ENCODE measurements at places on chromosomes 6 and 20.

- no peak for ATAC-seq
Observed at GRCh38 chr6:170049641-170050561, 241.0 kb downstream of the DLL1 start.

- ATAC-seq = no peak
Observed at GRCh38 chr6:40286721-40287120, 300.4 kb downstream of the LRFN2 start.

GRCh38 chr6:150566486-150566885, 33.2 kb upstream of the PLEKHG1 start:
- ATAC-seq = no peak

DNA sequence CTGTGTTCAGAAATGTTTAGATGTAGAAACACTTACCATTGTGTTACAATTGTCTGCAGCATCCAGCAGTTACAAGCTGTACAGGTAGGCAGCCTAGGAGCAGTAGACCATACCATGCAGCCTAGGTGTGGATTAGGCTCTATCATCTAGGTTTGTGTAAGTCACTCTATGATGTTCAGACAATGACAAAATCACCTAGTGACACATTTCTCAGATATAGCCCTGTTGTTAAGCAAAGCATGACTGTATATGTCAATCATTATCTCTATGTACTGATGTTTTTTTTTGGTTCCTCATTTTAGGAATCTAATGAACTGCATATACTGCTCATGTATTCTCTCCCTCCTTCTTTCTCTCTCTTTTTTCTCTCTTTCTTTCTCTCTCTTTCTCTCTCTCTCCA, 22.2 kb downstream of the CST8 start:
- no peak for ATAC-seq

GRCh38 chr6:38542031-38542430, 97.7 kb downstream of the BTBD9 start:
- ATAC-seq = no peak

DNA sequence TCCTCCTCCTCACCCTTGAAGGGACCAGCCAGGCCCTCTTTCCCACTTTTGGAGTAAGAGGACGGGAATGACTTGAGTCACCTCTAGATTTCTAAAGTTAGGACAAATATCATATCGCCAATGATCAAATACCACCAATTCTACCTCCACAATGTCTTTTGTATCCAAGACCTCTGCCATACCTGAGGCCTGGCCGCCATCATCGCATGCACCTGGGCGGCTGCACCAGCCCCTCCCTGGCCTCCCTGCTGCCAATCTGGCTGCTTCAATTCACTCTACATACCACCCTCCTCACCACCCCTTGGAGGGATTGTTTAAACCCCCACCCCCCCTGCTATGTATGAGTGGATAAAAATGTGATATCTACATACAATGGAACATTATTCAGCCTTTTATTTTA, 75.0 kb upstream of the RALY start:
- no peak for ATAC-seq

GRCh38 chr6:141593311-141593710, 539.4 kb upstream of the GJE1 start:
- no peak for ATAC-seq

- no peak for ATAC-seq
Observed at GRCh38 chr6:53833155-53833554, 38.4 kb downstream of the LRRC1 start.

GRCh38 chr6:20246125-20246524, 33.9 kb upstream of the MBOAT1 start:
- no peak for ATAC-seq

DNA sequence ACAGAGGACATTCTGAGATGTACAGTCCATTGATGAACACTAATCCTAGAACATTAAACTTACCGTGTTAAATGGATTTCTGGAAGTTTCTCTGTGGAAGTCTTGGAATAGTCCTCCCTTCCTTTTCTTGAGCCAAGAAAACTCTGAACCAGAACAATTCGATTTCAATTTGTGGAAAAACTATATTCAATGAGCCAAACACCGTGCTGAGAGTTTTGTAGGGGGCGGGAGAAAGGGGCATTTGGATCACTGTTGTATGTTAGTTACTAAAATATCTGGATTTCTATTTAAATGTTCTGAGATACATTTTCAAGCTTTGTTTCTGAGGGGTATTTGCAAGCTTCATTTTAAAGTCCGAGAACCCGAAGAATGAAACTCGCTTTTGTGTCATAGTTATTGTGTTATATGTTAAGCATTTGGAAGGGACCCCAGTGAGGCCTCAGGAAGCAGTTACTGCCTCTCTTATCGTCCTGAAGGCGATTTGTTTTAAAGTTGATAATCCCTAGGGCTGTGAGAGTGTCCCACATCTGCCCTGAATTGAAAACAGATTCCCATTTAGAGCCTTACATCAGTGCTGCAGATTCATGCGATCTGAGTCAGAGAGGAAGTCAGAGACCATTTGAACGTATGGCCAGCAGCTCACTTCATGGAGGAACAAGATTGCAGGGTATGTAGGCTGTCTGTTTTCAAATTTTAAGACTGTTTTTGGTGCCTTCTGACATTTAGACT, 70.8 kb upstream of the SASH1 start:
- peak; percentile 88 for ATAC-seq

DNA sequence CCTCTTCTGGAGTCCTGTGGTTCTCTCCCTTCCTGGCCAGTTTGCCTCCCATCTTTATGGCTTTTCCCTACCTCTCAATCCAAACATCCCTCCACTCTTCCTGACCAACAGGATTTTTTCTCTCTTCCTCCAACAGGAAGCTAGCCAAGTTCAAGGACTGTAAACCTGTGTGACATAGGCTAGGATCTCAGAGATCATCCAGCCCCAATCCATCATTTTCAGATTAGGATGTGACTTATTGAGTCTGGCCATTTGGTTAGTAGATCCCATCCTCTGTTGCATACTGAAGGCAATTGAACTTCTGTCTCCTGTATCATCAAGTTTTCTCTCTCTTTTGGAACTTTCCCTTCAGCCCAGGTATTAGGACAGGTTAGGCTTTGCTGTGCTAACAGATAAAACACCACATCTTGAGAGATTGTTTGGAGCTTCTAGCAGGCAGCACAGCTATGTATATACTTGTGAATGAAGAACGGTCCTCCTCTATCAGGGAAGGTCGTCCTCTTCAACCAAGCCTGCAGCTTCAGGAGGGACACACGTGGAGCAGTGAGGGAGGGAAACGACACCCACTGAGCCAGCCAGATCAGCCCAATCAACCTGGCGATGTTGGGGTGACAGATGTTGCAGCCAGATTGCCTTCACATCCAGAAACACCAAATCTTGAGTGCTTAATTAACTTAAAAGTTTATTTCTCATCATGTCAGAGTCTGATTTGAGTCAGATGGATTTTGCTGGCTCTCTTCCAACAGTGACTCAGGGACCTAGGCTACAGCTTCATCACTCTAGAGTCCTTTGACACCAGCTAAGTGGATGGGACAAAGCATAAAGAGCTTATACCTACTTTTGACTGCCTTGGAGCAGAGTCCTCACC, 106.8 kb downstream of the GJA10 start:
- ATAC-seq = no peak

Measured in SK-N-SH treated with all-trans-retinoic acid at 6 μM for 48 hours (cell line).